ENCODE measurements at places on chromosomes 5 and 9. TPM values are rescaled to one million over a fixed set of nuclear protein-coding genes. Genes with fewer than 3 reads are reported as not detected.
A peak's percentile ranks its signal among the peaks of the same experiment; 100 is the strongest.

DNA sequence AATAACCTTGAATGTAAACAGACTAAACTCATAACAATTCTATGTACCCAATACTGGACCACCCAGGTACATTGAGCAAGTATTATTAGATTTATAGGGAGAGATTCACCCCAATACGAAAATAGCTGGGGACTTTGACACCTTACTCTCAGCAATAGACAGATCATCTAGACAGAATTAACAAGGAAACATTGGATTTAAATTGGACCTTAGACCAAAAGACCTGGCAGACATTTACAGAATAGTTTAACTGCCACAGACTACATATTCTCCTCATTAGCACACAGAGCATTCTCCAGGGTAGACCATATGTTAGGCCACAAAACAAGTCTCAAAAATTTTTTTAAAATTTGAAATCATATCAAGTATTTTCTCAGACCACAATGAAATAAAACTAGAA, 397.4 kb downstream of the PIK3R1 start:
- DNase-seq = no peak

The AIF1L gene
- total RNA-seq = 35.4 TPM

GRCh38 chr5:126808521-126808988, 31.6 kb downstream of the LMNB1 start:
- peak; percentile 38 for DNase-seq

The BSPRY gene
- total RNA-seq = 2.6 TPM

DNA sequence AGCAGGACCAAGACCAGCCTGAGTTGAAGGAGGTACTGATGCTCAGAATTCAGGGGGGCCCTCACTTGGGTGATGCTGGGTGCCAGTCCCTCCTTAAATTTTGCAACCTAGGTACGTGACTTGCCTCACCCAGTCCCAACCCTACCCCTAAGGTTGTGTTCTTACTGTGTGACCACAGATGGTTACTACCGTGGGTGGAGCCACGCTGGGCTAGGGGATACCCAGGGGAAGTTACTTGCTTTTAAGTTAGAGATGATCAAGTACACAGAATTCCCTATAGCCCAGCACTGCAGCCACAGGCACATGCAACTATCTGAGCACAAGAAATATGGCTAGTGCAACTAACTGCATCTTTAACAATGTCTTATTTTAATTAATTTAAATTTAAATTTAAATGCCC, 32.9 kb downstream of the NXNL2 start:
- no peak for DNase-seq

GRCh38 chr5:154118893-154119336, 71.6 kb upstream of the GALNT10 start:
- DNase-seq = no peak

- DNase-seq = no peak
Observed at GRCh38 chr9:27367175-27367798, 70.3 kb upstream of the EQTN start.

- no peak for DNase-seq
Observed at GRCh38 chr5:1387059-1387755, 42.3 kb upstream of the CLPTM1L start.

DNA sequence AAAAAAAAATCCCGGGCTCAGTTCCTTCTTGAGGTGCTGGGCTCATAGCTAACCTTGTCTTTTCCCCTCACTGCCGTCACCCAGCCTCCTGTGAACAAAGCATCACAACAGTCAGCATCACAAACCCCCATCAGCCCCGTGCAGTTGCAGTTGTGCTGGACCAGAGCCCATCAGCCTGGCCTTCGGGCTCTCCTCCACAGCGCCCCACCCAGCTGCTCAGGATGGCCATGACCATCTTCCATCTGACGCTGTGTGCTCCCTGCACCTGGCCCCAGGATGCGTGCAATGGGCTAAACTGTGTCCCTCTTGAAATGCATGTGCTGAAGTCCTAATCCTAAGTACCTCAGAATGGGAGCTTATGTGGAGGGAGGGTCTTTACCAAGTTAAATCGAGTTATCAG, 48.1 kb downstream of the NSUN2 start:
- DNase-seq = no peak

The ZNF483 gene
- 14.2 TPM for total RNA-seq

GRCh38 chr9:127767410-127767809, 11.1 kb downstream of the SH2D3C start:
- DNase-seq = no peak

DNA sequence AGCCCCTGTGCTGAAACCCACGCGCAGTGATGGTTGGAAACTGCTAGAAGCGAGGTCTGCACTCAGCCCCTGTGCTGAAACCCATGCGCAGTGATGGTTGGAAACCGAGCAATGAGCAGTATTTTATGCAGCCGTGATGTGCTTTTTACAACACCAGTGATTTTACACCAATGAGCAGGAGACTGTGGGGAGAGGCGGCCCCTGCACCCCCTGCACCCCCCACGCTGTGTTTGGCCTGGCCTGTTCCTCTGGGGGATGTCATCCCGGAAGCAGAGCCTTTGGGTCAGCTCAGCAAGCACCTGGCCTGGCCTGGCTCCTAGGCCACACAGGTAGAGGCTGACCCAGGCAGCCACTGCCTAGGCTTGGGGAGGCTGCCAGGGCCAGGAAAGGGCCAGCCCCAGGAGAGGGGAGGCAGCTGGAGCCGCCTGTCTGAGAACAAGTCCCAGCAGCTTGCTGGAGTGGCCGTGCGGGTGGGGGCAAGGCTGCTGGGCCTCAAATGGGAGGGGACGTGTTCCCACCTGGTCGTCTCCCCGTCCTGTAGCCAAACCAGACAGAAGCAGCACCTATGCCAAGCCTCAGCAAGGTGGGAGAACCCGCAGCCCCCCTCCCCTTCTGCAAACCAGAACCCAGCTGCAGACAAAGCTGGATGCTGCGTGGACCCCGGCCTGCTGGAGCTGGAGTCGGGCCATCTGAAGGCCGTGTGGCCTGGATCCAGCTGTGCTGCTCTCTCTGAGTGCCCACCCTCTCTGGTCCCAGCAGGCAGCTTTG, 46.8 kb downstream of the DBH start:
- DNase-seq = no peak

The MVB12B gene
- 6.7 TPM for total RNA-seq

GRCh38 chr5:168935183-168935582, 356.0 kb upstream of the PANK3 start:
- peak; percentile 46 for DNase-seq

GRCh38 chr9:121610638-121610953, 40.8 kb upstream of the DAB2IP start:
- DNase-seq = no peak

The ANKRD33B gene
- 7.2 TPM for total RNA-seq

DNA sequence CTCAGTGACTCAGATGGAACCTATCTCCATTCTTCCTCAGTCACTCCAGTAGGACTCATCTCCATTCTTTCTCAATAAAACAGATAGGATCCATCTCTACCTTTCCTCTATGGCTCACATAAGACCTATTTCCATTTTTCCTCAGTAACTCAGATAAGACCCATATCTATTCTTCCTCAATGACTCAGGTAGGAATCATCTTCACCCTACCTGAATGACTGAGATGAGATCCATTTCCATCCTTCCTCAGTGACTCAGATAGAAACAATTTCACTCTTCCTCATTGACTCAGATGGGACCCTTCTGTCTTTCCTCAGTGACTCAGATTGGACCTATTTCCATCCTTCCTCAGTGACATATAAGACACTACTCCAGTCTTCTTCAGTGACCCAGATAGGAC, 165.1 kb downstream of the FBXO4 start:
- no peak for DNase-seq

DNA sequence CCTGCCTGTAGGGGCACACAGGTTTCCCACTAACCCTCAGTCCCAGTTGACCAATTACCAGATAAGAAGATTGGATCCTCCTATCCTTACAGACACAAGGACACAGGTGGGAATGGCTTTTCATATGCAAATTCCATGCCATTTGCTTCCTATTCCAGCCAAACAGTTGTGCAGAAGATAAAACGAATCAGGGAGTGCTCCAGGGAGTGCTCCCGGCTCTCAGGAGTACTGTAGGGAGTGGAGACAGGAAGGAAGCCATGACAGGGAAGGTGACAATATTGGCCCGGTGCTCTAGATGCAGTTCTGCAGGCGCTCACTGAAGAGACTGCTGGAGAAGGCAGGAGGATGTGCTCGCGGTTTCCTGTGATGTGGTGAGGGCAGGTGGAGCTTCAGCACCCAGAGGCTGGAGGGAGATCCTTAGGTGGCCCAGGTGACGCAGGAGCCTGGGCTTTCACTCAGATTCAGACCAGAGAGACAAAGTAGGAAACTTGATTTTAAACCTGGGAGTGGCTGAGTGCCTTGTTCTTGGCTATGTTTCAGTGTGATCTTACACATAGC, 260.0 kb downstream of the AUH start:
- DNase-seq = no peak

DNA sequence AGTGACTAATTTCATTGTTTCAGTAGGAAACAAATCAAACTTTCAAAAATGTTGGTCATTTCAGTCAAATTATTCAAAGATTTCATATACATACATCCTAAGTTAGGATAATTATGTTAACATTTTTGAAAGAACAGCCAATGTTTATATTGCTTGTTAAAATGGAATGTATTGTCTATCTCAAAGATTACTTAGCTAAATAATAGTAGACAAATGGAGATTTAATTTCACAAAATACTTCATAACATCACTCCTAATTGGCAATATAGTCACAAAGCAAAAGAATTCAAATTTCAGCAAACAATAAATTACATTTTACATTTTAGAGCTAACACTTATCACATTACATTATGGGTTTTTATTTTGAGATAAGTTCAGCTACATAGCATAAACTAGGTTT, 25.4 kb downstream of the STARD4 start:
- no peak for DNase-seq

DNA sequence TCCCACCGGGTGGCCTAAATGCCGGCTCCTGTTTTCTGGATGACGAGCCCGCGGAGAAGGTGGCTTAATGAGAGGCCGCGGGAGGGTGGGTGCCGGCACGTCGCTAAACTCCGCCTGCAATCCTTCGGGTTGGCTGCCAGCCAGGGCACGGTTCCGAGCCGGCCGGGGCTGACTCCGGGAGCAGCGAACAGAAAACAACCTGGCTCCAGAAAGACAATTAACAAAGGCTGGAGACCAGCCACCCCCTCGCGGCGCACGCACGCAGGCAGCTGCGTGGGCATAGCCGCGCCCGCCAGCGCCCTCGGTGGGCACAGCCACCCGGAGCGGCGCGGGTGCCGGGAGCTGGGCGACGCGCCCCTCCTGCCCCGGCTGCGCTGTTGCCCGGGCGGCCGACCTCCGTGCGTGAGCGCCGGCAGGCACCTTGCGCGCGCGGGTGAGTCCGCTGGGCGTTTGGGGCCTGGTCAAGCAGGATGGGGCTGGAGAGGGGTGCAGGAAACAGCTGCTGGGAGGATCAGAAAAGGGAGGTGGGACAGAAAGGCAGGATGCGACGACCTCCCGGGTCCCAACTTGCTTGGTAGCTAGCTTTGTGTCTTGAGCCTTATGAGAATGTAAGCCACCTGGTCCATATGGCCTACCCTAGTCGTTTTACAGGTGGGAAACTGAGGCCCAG, at the start of gene ARHGEF37:
TSS of gene ARHGEF37 (plus strand) at position 307 of the 670 bp plus-strand sequence. CDS start 16,272 bp downstream, outside the sequence.
- DNase-seq = peak; percentile 65

GRCh38 chr9:128175102-128175563, 15.1 kb downstream of the BBLN start:
- DNase-seq = no peak

DNA sequence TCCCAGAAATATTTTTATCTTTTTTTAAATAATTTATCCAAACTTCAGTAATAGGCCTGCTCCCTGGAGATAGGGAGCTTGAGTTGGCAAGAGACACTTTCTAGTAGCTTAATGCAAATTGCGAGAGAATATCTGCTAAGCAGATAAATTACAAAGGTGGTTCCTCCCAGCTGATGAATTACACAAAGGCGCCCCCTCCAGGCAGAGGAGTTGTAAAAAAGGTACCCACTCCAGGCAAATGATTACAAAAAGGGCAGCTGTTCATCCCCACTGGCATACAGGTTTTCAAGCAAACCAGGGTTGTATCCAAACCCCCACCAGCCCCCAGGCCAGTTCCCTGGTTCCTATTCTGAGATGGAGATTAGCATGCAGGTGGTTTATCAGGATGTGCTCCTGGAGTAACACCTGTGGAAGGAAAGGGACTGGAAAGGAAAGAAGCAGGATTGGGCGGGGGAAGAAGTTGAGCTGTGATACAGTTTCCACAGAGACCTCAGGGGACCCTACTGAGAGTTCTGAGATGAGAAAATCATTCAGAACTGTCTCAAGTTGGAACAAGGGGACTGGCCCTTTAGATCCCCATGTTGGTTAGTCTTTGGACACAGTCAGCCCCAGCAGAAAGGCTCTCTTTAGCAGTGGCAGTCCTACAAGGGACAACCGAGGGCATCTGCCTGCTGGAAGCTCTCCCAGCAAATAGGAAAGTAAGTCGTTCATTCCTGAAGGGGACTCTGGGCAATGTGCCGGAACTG, 25.5 kb downstream of the ESM1 start:
- DNase-seq = no peak

The RNF180 gene
- 27.4 TPM for total RNA-seq

DNA sequence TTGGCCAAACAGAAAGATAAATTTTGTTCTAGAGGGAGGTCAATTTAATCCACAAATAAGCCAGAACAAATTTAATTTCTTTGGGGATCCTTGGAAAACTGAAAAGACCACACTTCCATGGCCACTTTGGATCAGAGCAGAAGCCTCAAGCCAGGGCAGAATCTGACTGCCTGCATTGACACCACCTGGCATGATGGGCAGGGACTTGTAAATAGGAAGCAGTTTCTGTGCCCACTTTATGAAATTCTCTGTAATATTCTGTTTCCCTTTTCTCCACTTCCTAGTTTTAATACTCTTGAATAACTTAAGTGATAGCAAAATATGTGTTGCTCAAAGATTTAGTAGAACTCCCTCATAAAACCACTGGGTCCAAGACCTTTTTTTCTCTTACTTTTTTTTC, 6.7 kb upstream of the TMEM252 start:
- DNase-seq = no peak

DNA sequence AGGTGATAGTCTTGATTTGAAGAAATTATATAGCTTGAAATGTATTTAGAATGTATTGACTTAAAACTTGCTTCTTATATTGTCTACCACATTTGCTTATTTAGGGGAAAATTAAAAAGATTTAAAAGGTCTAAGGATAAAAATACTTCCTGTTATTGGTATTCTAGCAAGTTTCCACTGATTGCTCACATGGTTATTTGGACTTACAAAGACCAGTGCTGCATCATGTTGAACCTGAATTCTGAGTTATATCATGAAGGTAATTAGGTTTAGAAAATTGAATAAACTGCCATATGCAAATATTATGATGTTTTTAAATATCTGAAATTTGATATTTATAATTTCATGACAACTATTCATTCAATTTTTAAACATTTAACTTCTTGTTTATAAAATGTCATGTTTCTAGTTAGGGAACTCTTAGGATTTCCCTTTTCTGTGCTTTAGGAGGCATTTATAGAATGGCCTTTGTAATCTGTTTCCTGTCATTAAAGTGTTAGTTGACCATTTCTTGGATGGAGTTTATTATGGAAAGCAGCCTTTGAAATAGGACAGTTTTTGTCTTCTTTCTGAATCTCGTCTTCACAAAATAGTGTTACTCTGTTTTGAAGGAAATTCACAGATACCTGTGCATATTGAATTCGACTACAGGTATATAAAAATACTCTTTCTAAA, 85.8 kb downstream of the MTREX start:
- DNase-seq = no peak

The NEURL1B gene
- total RNA-seq = 14.0 TPM
